ENCODE measurements at places on chromosomes 6 and 20.

DNA sequence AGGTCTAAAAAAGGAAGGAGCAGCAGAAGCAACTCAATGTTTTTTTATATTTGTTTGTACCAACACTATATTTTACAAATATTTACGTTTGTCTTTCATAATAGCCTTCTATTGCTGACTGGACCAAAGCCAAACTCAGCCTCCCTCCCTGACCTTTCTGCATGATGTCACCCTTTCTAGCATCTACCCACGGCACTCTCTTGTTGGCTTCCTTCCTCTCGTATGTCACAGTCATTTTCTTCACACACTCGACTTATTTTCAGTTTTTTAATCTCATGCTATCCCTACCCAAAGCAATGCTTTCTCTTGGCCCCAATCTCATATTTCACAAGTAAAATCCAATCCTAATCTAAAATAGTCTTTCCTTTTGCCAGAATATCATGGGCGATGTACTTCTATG lies 16.3 kb upstream of the FAM8A1 start:
- DNase-seq = peak; percentile 59

GRCh38 chr6:46521464-46521971 lies 30.3 kb upstream of the RCAN2 start:
- peak; percentile 15 for DNase-seq

GRCh38 chr6:105136431-105137350 lies 43.1 kb downstream of the POPDC3 start:
- peak; percentile 59 for DNase-seq

DNA sequence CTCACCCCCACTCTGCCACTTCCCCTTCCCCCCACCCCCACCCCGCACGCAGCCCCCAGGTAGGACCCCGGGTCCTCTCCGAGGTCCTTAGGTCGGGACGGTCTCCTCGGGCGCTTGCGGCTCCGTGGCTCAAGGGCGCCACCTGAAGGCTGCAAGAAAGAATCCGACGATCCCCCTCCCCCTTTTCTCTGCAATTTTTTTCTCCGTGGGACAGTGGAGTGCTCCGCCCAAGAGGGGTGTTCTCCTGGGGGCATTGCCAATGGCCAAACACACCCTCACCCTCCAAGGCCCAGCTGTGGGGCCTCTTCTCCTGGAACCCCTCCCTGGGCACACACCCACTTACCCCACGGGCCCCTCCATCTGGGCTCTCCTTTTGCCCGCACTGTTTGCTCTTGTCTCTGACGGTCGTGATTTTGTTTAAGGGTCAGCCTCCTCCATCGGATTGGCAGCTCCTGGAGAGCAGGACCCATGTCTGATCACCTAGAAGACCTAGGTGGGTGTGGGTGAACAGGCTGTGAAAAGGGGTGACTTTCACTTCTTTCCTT lies 1.1 kb upstream of the TMEM74B start:
- peak; percentile 26 for DNase-seq

- no peak for DNase-seq
Measured at GRCh38 chr6:115667478-115668026, 393.1 kb downstream of the FRK start.

- DNase-seq = no peak
Measured at GRCh38 chr6:15715060-15715459, 52.2 kb upstream of the DTNBP1 start.

GRCh38 chr6:44933108-44933507 lies 395.0 kb upstream of the RUNX2 start:
- no peak for DNase-seq

DNA sequence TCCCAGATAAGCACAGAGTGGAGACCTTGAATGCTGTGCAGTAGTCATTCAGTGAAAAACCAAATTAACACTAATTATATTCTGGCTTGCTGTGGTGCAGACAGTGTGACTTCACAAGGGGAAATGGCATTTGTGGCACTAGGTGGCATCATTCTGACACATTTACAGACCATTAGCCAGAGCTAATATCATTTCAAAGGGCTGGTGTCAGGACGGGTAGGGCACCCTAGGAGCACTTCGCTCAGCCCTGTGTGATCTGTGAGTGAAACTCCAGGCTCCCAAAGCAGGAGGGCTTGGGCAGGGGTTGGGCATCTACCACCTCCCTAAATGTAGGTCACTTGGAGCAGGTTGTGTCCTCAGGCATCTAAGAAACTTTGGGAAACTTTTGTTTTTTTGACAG lies 555.8 kb downstream of the PKHD1 start:
- DNase-seq = no peak

- DNase-seq = no peak
Measured at GRCh38 chr6:73800997-73801396, 105.0 kb downstream of the CD109 start.

DNA sequence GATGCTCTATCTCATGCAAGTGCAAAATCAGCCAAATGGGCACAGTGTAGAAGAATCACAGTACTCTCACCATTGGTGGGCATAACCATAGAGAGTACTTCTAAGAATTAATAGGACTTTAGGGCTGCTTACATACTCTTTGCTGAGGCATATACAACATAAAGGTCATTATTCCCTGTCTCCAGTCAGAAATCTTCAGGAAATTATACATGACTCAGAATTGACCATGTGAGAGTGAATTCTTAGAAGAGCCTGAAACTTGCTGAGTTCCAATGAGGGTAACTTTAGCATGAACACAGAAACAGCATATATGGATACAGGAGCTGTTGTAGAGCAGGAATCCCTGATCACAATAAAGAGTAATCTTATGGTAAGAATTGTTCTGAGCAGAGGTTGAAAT lies 498.7 kb downstream of the TENT5A start:
- DNase-seq = no peak

- no peak for DNase-seq
Measured at GRCh38 chr6:16805243-16805950, 44.1 kb upstream of the ATXN1 start.

- peak; percentile 67 for DNase-seq
Measured at GRCh38 chr6:165913676-165914570, 250.9 kb upstream of the PDE10A start.

DNA sequence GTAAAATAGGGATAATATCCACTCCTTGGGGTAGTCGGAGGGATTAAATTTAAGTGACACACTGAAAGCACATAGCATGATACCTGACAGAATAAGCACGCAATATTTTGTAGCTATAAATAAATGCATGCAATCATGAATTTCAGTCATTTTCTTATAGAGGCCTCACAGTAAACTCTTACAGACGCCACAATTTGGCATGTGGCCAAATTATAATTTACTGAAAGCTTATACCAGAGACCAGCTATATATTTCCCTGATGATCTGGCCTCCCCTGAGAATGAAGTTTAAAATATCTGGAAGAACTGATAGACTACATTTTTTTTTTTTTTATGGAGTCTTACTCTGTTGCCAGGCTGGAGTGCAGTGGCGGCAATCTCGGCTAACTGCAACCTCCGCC lies 40.9 kb downstream of the QRSL1 start:
- DNase-seq = no peak

- DNase-seq = peak; percentile 57
Measured at GRCh38 chr6:113824411-113824810, 32.7 kb upstream of the MARCKS start.

DNA sequence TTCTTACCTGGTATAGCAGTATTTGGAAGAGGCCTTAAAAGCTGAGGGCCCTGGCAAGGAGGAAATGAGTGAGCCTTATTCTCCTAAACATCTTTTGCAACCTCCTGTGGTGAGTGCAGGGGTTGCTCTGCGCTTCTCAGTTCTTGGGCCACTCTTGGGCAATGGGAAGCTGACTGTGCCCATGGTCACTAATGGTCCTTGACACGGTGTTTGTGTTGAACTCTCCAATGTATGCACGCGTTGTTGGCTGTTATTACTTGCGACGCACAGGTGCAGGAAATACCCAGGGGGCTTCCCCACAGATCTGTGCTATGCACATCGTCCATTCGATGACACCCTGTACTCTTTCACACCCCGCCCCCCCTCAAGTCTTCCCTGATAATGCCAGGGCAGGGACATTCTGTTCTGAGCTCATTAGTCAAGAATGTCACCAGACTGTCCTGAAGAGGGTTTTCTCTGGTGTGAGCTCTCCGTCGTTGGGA lies 79.7 kb downstream of the EDN1 start:
- DNase-seq = no peak

DNA sequence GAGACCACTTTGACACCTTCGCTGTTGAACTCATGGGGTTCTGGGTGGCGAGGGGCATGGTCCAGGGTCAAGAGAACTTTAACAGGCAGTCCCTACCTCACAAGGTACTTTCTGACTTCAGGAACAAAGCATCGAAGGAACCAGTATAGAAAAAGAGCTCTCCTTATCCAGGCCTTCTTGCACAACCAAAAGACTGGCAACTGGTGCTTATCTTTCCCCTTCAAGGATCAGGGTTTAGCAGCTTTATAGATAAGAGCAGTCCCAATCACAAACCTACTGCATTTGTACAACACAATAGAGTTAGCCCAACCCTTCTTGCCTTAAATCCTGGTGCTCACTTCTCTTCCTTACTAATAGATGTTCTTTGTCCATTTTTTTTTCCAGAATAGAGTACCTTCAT lies 116.3 kb downstream of the SNX5 start:
- no peak for DNase-seq

DNA sequence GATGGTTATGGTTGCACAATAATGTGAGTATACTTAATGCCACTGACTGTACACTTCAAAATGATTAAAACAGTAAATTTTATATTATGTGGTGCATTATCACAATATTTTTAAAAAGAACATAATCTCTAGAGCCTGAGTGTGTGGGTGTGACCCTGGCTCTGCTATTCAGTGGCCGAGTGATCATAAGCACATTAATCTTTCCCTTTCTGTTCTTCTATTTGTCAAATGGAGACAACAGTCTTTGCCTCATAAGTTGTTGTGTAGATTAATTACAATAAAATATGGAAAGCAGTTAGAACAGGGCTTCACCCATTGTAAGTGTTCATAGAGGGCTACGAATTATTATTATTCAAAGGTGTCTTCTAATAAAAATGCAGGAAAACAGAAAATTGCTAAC lies 548.6 kb downstream of the HTR1B start:
- no peak for DNase-seq

GRCh38 chr6:109799664-109800063 lies 108.6 kb downstream of the FIG4 start:
- no peak for DNase-seq

DNA sequence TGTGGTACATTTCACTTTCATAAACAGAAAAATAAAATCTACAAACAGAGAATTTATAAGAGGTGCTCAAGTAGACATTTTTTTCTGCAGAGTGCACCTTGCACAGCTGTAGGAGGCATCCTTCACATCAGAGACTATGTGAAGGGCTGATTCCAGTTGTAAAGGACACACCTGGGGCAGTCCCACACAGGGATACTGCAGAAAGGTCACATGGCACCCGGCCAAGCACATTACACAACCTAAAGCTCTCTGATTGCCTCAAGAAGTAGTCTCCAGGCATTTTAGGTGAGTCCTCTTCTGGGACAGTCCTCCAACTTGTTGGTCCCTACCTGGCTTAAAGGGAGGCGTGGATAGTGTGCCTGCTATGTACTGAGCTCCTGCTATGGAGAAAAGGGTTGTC lies 502.9 kb upstream of the NOX3 start:
- DNase-seq = no peak

DNA sequence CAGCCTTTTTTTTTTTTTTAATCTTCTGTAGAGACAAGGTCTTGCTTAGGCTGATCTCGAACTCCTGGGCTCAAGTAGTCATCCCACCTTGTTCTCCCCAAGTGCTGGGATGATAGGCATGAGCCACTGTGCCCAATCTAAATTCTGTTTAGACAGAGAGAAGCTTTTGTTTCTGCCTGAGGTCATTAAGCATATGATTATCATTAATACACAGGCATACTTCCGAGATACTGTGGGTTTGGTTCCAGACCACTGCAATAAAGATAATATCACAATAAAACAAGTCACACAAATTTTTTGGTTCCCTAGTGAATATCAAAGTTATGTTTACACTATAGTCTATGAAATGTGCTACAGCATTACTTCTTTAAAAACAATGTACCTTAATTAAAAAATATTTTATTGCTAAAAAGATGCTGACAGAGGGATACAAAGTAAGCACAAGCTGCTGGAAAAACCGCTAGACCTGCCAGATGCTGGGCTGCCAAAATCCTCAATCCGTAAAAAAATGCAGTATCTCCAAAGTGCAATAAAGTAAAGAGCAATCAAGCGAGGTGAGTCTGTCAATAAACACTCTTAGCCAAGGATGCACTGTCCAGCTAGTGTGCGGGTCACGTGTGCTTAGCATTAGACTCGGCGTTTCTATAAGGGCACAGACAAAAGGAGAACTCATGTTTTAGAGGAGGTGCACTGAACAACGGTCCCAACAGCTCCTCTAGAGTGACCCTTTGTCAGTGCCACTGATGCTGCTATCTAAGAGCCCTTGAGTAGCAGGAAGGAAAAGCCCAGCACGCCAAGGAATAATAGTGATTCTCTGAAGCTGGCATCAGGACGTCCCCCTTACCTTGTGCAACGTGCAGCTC lies 16.1 kb downstream of the TXNDC5 start:
- no peak for DNase-seq

DNA sequence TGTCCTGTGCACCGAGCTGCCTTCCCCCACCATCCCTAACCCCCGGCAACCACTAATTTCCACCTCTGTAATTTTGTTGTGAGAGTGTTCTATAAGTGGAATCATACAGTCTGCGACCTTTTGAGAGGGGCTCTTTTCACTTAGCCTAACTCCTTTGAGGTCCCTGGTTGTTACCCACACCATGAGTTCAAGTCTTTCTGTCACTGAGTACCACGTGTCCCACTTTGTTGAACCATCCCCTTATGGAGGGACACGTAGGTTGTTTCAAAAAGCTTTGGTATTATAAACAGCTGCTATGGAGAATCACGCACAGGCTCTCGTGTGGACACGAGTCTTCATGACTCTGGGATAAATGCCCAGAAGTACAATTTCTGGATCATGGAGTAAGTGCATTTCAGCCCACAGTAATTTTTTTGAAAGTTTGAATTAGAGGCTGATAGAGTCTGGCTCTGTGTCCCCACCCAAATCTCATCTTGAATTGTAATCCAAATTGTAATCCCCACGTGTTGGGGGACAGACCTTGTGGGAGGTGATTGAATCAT lies 9.5 kb downstream of the FAM209B start:
- DNase-seq = peak; percentile 3

DNA sequence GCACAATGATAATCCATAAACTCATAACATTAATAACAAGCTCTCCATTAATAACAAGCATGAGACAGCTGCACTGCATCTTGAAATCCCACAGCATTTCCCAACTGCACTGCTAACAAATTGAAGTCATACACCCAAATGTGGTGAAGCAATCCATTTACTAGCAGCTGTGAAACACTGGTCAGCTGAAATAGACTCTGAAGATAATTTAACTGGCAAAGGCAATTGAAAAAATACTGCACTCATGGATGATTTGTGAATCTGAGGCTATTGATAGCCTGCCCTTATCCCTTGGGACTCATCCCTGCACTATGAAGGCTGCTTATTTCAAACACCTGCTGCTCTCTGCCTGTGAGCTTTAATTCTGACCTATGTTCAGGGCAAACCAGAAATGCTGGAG lies 49.1 kb upstream of the PLCB1 start:
- peak; percentile 64 for DNase-seq

GRCh38 chr6:119584088-119584487 lies 234.5 kb upstream of the MAN1A1 start:
- no peak for DNase-seq

- no peak for DNase-seq
Measured at GRCh38 chr20:31559704-31560093, 45.4 kb upstream of the ID1 start.

- no peak for DNase-seq
Measured at GRCh38 chr6:87798393-87799278, 96.6 kb upstream of the AKIRIN2 start.

Data from IMR-90 (cell line).